Stimulated activated CD8-positive, alpha-beta memory T cell treated with anti-CD3 and anti-CD28 coated beads, Interleukin-12 subunit alpha, Interleukin-12 subunit beta, amount 100 ng/mL, for 4 hours (primary cell): ENCODE measurements at places on chromosomes 5 and 9.
A peak's percentile ranks its signal among the peaks of the same experiment; 100 is the strongest.

GRCh38 chr9:111945216-111945615, 48.6 kb downstream of the UGCG start:
- no peak for DNase-seq

- DNase-seq = no peak
These were observed 20.4 kb downstream of the SLC25A25 start for GRCh38 chr9:128088253-128088945.

DNA sequence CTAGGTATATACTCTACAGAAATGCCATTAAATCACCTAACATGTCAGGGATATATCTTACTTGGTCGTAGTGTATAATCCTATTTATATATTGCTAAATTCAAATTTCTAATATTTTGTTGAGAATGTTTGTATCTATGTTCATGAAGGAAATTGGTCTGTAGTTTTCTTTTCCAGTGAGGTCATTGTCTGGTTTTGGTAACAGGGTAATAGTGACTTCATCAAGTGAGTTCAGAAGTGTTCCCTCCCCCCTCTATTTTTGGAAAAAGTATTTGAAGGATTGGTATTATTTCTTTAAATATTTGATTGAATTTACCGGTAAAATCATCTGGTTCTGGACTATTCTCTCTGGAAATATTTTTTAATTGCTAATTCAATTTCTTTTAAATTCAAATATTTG, 23.5 kb upstream of the EBF1 start:
- DNase-seq = no peak

DNA sequence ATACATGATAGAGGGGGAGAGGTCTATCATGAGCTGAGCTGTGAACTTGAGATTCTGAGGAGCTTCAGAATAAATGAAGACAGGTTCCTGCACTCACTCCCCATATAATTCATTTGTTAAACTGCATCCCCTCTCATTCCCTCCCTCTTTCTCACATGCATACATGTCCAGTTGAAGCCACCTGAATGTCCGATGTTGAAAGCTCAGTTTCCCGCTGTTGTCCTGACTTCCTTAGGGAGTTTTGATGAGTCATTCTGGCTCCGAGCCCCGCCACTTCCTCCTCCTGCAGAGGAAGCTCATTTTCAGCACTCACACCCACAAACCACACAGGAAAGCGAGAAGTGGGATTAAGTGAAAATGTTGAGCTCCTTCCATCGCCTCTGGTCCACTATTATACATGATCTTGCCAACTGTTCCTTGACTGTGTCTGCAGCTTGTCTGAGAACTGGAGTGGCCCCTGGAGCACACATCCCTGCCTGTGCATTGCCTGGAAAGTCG, 121.2 kb downstream of the CEMIP2 start:
- peak; percentile 2 for DNase-seq

- DNase-seq = no peak
These were observed 174.1 kb downstream of the PRELID2 start for GRCh38 chr5:145660897-145661640.

DNA sequence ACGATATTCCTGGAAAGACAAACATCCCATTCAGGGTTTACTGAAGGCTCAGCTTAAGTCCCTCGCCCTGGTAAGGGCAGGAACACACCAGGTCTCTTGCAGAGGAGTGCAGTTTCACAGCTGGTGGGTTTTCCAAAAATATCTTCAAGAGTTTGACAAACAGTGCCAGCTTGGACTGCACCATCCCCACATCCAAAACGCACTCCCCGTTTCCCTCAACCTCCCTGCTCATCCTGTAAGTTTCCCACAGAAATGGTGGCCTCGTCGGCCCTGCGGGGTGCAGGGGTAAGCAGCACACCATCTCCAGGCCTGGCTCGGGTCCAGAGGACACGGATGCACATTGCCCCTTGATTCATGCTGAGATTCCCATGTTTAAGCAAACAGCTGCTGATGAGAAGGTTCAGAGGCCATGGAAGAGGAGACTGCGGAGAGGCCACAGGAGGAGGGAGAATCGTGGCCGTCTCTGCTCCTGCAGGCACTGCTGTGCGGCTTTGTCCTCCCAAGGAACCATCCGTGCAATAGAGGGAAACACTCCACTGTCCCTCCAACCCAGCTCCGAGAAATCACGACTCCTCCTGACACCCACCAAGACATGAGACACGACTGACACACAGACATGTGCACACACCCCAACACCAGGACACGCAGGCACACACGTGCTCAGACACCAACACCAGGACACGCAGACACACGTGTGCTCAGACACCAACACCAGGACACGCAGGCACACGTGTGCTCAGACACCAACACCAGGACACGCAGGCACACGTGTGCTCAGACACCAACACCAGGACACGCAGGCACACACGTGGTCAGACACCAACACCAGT, 24.0 kb upstream of the SLC12A7 start:
- no peak for DNase-seq

- DNase-seq = no peak
These were observed at the start of gene CDKN2B-AS1 for GRCh38 chr9:21994556-21995005. CDKN2B-AS1 (plus strand) TSS chr9:21994791.

DNA sequence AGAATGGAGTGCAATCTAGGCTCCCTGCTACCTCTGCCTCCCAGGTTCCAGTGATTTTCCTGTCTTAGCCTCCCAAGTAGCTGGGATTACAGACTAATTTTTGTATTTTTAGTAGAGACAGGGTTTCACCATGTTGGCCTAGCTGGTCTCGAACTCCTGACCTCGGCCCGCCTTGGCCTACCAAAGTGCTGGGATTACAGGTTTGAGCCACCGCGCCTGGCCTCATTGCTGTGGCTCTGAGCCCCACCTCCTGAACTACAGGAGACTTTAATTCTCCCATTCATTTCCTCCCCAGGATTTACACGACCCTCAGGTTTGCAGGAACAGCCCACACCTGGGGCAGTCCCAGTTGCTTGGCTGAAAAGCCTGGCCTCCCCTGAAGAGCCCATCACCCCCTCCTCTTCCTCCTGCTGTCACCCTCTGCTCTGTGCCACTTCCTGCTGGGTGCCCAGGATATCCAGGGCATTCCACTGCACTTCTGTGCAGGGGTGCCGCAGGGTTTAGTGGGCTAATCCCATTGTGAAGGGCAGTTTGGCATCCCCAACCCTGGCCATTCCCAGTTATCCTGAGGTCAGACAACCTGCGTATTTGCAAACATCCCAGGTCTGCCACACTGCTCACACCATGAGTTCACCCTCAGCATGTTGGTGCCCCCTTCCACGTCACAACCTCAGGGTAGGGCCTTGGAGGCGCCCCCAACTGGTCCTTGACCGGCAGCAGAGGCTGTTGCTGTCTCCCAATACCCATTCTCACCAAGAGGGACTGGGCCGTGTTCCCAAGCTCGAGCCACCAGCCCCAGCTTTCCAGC, 265.0 kb upstream of the IRX4 start:
- DNase-seq = no peak

GRCh38 chr5:170619869-170620268, 116.0 kb downstream of the KCNIP1 start:
- no peak for DNase-seq

- DNase-seq = no peak
These were observed 33.4 kb upstream of the PTGER4 start for GRCh38 chr5:40646266-40646665.

GRCh38 chr5:24862117-24862516, 217.3 kb upstream of the CDH10 start:
- DNase-seq = no peak
